ENCODE measurements at places on chromosomes 2 and 18.

GRCh38 chr2:143779021-143779420 lies 649.8 kb downstream of the ARHGAP15 start:
- no peak for DNase-seq

GRCh38 chr2:11738589-11739436 lies 7.6 kb upstream of the LPIN1 start:
- peak; percentile 49 for DNase-seq

DNA sequence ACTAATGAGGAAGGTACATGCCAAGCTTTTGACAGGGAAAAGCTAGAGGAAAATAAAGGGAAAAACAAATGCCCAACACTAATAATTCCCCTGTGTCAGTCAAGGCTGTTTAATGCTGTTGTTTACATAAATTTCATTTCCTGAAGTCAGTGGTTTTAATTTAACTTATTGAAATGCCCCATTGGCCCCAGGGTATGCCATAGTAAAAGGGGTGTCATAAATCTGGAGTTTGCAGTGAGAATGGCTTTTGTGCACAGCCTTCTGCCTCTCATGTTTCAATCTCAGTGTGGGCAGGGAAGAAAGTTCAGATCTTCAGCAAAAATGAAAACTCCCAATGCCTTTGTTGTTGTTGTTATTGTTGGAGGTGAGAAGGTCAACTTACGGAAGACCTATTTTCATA lies 550.1 kb upstream of the DCC start:
- DNase-seq, result no peak

- DNase-seq, result no peak
Observed at GRCh38 chr2:200781616-200782015, 30.1 kb upstream of the BZW1 start.

DNA sequence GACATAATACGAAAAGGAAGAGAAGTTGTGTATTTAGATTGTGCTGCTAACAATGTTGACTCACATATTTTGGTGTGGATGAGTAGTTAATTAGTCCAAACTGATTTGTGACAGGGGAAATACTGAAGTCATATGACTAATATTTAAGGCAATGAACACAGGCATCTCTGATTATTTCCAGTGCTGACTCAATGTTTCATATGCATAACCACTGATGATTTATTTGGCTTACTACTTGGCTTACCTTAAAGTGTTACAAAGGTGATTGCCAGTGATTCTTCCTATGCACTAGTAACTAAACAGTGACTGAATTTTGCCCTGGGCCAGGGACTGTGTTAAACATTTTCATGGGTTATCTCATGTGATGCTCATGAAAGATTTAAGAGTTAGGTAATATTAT lies 722.6 kb downstream of the METTL4 start:
- DNase-seq, result no peak

- no peak for DNase-seq
Observed at GRCh38 chr2:200253639-200254038, 52.9 kb upstream of the SPATS2L start.

DNA sequence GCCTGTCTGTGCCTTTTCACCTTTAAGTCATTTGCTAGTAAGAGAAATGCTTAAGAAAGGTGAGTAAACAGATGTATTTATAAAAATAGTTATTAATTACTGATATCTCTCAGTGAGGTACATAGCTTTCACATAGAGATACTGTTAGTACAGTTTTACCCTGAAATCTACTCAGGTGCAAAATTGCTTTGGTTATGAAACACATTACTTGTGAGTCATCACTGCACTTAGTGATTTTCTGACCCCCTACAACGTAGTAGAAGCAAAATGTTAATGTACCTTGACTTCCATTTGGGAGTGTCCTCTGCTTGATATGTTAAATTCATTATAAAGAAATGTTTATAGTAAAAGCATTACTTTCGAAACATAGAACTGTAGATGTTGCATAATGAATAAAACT lies 6.5 kb downstream of the GLS start:
- DNase-seq, result no peak

- DNase-seq, result no peak
Observed at GRCh38 chr18:47679864-47680263, 250.6 kb downstream of the SMAD2 start.

- peak; percentile 25 for DNase-seq
Observed at GRCh38 chr18:63553081-63553480, 10.9 kb downstream of the SERPINB12 start.

- no peak for DNase-seq
Observed at GRCh38 chr2:234971496-234971895, 19.7 kb downstream of the SH3BP4 start.

GRCh38 chr2:88400037-88400767 lies 52.3 kb downstream of the FOXI3 start:
- no peak for DNase-seq

DNA sequence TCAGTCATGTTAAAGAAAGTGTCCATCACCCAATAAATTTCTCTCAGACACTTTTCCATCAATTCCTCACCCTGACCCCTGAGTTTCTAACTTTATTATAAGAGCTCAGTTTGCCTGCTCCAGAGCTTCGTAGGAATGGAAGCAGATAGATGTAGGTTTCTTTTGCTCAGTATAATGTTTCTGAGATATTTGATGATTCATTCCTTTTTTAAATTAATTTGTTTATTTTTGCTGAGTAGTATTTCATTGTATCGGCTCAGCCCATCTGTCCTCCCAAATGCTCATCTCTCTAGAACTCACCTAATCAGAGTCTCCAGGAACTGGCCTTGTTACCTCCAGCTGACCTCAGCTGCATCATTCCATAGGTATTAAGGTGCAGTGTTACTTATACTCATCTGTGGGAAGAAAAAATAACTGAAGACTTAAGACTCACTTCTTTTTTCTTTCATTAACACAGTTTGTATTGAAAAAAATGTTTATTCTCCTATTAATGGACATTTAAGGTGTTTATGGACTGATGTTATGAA lies 11.9 kb upstream of the BCL2L11 start:
- no peak for DNase-seq

GRCh38 chr18:32771169-32771751 lies 1.6 kb downstream of the KLHL14 start:
- DNase-seq, result peak; percentile 48

DNA sequence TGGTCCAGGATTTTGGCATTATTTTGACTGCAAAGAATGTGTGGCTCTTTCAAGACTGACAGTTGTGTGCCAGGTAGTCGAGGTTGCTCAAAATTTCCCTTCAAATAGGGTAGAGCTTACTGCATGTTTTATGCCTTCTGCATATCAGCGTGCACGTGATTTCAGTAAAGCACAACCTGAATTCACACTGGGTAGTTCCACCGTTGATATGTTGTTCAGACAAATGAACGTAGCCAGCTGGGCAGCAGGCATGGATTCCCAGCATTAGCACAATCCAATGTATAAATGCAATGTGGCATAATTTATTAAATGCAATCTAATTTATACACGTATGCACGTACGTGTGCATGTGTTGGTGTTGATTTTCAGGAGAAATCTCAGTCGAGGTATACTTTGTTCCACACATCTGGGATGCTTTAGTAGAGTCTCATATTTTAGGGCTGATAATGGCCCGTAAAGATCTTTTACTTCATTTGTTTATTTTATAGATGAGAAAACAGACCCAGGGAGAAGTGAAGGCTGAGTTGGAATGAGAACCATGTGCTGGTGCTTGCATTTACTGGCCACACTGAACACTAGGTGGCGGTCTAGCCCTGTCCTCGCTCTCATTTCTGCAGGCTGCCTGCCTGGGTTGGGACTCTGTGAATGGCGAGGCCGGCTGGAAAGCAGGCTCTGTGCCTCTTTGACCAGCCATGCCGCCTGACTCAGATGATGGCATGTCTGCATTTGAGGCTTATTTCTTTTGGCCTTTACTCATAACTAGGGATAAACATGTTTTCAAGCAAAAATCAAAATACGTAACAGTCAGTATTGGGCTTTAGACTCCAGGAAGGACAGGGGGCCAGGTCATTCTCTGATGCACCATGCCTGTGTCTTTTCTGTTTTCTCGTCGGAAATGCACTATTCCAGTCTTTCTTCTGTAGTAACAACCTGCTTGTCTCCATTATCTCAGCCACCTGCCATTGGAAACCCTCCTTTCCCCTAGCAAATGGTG lies 120.4 kb downstream of the RNF144A start:
- peak; percentile 79 for DNase-seq

DNA sequence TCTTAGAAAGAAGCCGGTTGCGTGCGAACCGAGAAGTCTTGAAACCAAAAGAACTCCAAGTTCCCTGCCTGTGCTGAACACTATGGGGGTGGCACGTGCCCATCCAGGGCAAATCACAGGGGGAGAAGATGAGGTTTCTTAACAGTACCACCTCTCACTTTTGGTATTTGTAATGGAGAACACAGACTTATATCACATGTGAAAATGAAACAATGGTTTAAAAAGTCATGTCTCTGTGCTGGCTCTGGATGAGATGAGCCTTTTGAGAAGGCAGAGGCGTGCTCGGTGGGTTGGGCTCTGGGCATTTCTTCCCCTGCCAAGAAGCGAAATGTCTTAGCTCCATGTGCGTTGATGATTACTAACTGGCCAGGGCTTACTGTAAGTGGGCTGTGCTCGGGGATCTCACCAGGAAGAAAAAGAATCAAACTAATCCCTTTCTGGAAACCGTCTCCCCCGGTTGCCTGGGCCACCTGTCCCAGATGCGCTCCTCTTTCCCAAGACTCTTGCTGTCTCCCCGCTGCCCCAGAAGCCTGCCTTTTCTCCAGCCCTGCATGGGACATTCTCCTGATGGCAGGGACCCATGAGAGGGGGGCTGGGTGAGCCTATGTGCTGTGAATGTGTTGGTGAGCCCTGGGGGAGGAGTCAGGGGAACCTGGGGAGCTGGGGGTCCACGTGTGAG lies 252.9 kb downstream of the PRKCE start:
- DNase-seq, result no peak

- DNase-seq, result no peak
Observed at GRCh38 chr2:106165561-106165960, 28.5 kb downstream of the UXS1 start.

GRCh38 chr2:171574149-171574795 lies 52.0 kb downstream of the CYBRD1 start:
- DNase-seq, result peak; percentile 70

GRCh38 chr18:12403601-12404506 lies 3.9 kb upstream of the PRELID3A start:
- no peak for DNase-seq

GRCh38 chr18:62919109-62919838 lies 203.9 kb downstream of the PHLPP1 start:
- no peak for DNase-seq

- no peak for DNase-seq
Observed at GRCh38 chr18:62606106-62606505, 83.3 kb downstream of the ZCCHC2 start.

All from OCI-LY7 (cell line).